Naive B cell (primary cell): ENCODE measurements at places on chromosomes 2 and 18.

DNA sequence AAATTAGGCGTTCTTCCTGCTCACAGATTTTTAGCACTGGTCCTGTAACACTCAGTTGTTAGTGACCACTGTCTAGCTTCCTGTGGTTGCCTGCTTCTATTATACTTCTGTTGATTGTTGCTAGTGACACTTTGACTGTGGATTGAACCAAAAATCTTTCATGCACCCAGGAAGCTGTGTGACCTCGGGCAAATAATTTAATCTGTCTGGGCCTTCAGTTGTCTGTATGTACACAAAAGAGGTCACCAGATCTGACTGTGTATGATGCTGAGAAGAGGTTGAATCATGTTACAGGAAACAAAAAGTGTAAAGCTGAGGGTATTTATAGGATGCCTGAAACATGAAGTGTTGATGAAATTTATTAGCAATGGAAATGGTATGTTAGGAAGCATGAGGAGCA, 12.7 kb downstream of the ICOS start:
- H3K4me3 ChIP-seq, result no peak overlapping the region
- no peak overlapping the region for H3K27ac ChIP-seq
- DNase-seq, result no peak
- no peaks in the 10 kb centered on the region for H3K27me3 ChIP-seq
- H3K36me3 ChIP-seq, result no peaks in the 10 kb centered on the region
- H3K4me1 ChIP-seq, result peaks cover 7% of the 10 kb centered on the region

- DNase-seq, result no peak
- H3K36me3 ChIP-seq, result no peaks in the 10 kb centered on the region
- no peaks in the 10 kb centered on the region for H3K4me1 ChIP-seq
Observed at GRCh38 chr2:120917886-120918285, 182.2 kb downstream of the GLI2 start.

DNA sequence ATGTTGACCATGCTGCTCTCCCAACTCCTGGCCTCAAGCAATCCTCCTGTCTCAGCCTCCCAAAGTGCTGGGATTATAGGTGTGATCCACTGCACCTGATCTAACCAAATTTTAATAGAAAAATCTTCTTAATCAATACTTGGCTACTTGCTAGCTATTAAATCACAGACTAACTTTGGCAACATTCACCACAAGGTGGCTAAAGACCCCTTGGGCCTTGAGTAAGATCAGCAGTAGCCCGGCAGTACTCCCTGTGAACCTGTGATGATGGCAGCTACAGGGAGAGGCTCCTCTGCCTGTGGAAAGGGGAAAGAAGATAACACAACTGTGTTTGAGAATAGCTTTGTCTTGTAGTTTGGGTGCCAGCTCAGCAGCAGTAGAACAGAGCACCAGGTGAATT, 102.9 kb downstream of the SLC39A10 start:
- no peaks in the 10 kb centered on the region for H3K4me1 ChIP-seq
- DNase-seq, result no peak
- no peak overlapping the region for H3K27ac ChIP-seq
- H3K4me3 ChIP-seq, result no peak overlapping the region
- no peaks in the 10 kb centered on the region for H3K27me3 ChIP-seq

GRCh38 chr2:11343650-11344341, 640 bp downstream of the ROCK2 start:
- peak overlapping the region; percentile 84 for H3K27ac ChIP-seq
- peak overlapping the region; percentile 90 for H3K4me3 ChIP-seq
- peaks cover 7% of the 10 kb centered on the region for H3K36me3 ChIP-seq

- H3K27ac ChIP-seq, result peak overlapping the region; percentile 38
- no peaks in the 10 kb centered on the region for H3K27me3 ChIP-seq
- peaks cover 8% of the 10 kb centered on the region for H3K4me1 ChIP-seq
- no peak overlapping the region for H3K4me3 ChIP-seq
- DNase-seq, result peak; percentile 31
Observed at GRCh38 chr2:207423886-207424285, 105.9 kb upstream of the CREB1 start.

DNA sequence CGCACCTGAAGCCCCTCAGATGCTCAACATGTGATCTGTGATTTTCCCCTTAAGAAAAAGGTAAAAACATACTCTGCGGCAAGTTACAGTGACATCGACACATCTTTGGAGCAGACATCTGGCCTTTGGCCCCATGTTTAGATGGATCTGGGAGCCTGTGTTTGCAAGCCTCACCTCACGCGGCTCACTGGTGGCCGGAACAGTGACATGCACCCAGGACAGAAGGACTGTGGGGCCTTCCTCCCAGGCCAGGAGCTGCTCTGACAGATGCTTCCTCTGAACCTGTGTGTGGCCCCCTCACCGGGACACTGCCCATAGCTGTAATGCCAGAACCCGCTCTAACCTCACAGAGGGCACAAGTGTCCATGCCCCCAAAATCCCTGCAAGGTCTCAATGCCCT, 13.1 kb downstream of the PASK start:
- H3K4me1 ChIP-seq, result no peaks in the 10 kb centered on the region
- no peak overlapping the region for H3K27ac ChIP-seq
- DNase-seq, result no peak
- no peak overlapping the region for H3K4me3 ChIP-seq

- peaks cover 76% of the 10 kb centered on the region for H3K27me3 ChIP-seq
- H3K27ac ChIP-seq, result no peak within 1 kb of the TSS
- peak; percentile 42 for DNase-seq
- peak within 1 kb of the TSS; percentile 70 for H3K4me3 ChIP-seq
- H3K36me3 ChIP-seq, result no peaks in the 10 kb centered on the region
Observed at GRCh38 chr2:232633413-232634205, at the start of gene EFHD1. Gene EFHD1 (plus strand): TSS chr2:232633604. CDS start chr2:232633705, 101 bp downstream.

DNA sequence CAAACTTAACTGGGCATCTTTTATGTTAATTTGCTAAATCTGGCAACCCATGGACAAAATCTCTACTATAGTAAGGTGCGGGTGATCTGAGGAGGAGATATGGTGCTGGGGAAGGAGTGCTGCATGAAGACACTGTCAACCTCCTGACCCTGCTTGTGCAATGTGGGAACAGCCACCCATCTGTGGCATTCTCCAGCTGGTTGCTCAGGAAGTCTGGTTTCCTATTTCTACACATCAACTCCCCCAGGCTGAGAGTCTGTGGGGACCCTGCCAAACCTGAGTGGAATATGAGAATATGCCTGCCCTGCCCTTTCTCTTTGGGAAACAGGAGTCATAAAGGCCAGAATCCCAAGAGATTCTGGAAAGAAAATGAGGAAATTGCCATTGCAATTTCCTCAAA, 60.1 kb upstream of the PAX3 start:
- no peaks in the 10 kb centered on the region for H3K36me3 ChIP-seq
- H3K4me3 ChIP-seq, result no peak overlapping the region
- H3K27me3 ChIP-seq, result peaks cover 7% of the 10 kb centered on the region
- H3K27ac ChIP-seq, result no peak overlapping the region
- no peak for DNase-seq
- H3K4me1 ChIP-seq, result no peaks in the 10 kb centered on the region

- H3K4me3 ChIP-seq, result no peak overlapping the region
- DNase-seq, result no peak
- H3K27me3 ChIP-seq, result peaks cover 17% of the 10 kb centered on the region
- no peak overlapping the region for H3K27ac ChIP-seq
- H3K36me3 ChIP-seq, result no peaks in the 10 kb centered on the region
Observed at GRCh38 chr2:218063896-218064295, 5.2 kb upstream of the RUFY4 start.

DNA sequence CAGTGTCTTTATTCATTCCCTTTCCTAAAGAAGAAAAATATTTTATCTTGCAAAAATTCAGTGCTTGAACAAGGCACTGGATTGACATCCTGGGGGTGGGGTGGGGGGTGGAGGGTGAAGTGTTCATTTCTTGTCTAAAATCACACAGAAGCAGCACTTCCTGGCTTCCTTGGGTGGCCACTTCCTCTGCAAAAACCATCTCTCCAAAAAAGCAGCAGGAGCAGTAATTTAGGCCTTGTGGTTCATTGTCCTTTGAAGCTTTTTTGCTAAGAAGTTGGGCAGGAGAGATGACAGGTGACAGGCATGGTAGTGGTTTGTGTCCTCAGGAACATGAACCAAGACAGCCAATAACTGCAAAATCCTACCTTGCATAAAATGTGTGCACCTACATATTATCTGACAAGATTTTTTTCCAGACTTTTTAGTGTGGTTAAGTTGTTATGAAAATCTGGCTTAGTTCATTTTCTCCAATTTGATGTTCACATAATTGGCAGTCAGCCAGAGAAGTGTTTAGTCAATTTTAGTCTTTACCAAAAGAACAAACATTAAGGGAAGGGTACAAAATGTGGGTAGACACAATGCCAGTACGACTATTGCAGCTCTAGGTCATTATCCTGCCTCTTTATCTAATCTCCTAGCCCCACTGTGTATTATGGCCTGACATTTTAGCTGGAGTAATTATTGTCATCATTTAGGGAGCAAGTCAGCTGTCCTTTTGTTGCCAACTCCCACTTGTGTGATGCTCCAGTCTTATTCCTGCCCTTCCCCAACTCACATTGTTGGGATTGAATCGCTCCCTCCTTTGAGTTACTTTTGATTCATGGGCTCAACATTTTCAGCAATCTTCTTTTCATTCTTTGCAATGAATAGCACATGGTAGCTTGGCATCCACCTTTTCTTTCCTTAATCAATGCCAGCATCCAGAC, 177.2 kb downstream of the MYO3B start:
- DNase-seq, result no peak
- H3K4me1 ChIP-seq, result peaks cover 8% of the 10 kb centered on the region
- H3K36me3 ChIP-seq, result no peaks in the 10 kb centered on the region
- no peak overlapping the region for H3K27ac ChIP-seq
- H3K27me3 ChIP-seq, result peaks cover 6% of the 10 kb centered on the region
- H3K4me3 ChIP-seq, result no peak overlapping the region

- H3K4me1 ChIP-seq, result peaks cover 75% of the 10 kb centered on the region
- no peak for DNase-seq
- H3K4me3 ChIP-seq, result peak overlapping the region; percentile 93
Observed at GRCh38 chr18:3262234-3263131, 550 bp downstream of the MYL12B start.

DNA sequence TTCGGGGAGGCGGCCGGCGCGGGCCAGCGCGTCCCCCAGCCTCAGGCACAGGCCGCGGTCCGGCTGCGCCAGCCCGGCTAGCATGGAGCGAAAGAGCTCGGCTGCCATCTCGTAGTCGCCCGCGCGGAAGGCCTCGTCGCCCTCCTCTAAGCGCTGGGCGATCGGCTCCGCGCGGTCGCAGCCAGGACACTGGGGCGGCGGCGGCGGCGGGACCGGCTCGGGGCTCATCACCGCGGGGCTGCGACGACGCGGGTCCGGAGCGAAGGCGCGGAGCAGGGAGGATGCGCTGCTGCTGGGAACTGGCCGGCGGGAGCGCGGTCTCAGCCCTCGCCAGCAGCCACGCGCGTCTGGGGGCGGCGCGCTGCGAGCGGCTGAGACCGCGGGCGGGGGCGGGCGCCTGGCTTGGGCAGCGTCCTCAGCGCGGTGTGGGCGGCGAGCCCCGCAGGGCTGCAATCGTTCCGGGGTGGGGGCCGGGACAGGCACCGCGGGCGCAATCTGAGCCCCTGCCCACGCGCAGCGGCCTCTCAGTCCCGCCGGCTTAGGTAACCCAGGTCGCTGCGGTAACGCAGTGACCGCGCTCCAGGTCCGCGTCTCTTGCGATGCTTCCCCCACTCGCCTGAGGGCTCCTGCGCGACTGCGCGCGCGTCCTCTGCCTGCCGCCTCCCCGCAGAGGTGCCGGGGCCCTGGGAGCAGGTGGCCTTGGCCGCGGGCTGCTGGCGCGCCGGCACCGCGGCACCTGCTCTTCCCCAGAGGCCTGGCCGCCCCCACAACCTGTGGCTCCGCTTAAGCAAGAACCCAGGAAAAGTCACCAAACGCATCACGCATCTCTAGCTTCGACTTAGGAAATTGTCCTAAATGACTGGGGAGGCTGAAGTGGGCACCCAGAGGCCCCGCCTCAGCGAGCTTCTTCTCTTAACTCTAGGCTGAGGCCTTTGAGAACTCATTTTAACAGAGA, at the start of gene LONRF2:
Gene LONRF2 (minus strand): TSS at position 636 of the 955 bp plus-strand sequence. CDS start 408 bp downstream, at position 228.
- H3K27ac ChIP-seq, result peak within 1 kb of the TSS; percentile 3
- peaks cover 12% of the 10 kb centered on the region for H3K36me3 ChIP-seq
- DNase-seq, result peak; percentile 12
- peaks cover 6% of the 10 kb centered on the region for H3K4me1 ChIP-seq
- peak within 1 kb of the TSS; percentile 82 for H3K4me3 ChIP-seq

DNA sequence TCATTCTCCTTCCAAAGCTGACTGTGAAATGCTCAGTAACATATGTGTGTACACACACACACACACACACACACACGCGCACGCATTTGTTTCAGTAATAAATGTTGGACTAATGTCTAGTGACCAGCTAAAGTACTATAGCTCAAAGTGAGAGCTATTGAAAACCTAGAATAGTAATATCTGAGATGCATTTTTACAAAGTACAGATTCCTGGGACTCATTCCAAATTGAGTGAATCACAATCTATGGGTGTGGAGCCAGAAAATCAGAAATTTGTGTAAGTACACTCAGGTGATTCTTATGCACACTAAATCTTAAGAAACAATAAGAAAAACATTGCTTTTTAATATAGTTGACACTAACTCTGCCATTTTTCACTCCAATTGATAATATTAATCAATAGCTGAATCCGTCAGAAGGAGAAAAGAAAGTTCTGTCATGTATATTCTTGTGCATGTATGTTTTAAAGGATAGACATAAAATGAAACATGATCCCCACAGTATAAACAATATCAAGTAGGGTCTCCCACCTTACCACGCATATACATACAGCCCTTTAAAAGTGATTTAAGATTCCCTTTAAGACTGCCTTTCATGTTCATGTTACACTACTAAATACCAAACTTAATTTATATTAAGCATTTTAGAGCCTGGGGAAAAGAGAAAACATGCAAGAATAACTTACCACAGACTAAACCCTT, 123.5 kb downstream of the ATAD2B start:
- no peaks in the 10 kb centered on the region for H3K27me3 ChIP-seq
- no peak overlapping the region for H3K27ac ChIP-seq
- no peaks in the 10 kb centered on the region for H3K36me3 ChIP-seq
- no peaks in the 10 kb centered on the region for H3K4me1 ChIP-seq

GRCh38 chr2:53315149-53315548, 452.5 kb upstream of the CHAC2 start:
- DNase-seq, result no peak
- no peaks in the 10 kb centered on the region for H3K4me1 ChIP-seq
- H3K4me3 ChIP-seq, result no peak overlapping the region
- no peak overlapping the region for H3K27ac ChIP-seq

DNA sequence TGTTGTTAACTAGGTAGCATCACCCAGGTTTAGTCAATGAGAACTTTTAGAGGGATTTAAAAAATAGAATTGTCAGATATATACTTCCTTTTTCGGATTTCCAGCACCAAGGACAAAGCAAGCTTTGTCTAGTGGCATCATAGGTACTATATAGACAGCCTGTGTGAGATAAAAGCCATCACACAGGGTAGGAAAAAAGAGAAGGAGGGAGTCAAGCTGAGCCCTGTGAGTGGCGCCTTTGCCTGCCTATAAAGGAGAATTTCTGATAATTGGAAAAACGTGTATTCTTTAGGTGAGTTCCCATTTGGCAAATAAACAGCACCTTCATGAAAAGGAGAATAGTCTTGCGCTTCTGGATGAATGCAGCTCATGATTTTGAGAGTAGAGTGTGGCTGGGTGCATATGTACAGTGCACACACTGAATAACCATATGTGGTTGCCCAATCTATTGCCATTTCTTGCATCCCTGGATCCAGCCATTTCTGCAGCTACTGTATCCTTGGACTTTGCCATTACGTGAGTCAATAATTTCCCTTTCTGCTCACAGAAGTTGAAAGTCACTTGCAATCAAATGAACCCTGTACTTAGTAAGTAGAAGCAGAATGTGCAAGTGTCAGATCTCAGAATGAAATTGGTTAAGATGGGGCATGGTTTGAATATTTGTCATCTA, 559.9 kb upstream of the MEX3C start:
- H3K4me1 ChIP-seq, result no peaks in the 10 kb centered on the region
- no peak overlapping the region for H3K27ac ChIP-seq
- no peak for DNase-seq
- H3K36me3 ChIP-seq, result no peaks in the 10 kb centered on the region
